ENCODE measurements at places on chromosomes 2 and 18. TPM values are rescaled to one million over a fixed set of nuclear protein-coding genes. Genes with fewer than 3 reads are reported as not detected.

DNA sequence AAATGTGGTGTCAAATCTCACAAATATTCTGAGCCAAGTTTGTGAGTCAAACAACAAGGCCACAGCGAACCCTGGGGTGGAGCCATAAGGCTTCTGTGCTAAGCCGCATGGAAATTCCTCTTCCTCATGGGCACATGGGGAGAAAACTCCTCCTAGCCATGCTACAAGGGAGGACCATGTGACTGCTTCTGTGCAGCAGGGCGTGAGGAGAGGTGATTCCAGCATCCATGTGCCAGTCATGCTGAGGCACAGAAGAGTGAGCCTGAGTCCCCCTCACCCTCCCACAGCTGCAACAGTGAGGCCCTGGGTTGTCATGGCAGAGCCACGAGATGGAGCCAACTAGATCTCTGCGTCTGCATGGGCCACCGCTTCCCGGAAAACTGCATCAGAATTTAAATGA, 488.8 kb upstream of the RAB6C start:
- DNase-seq, result no peak

GRCh38 chr2:1713142-1713838, 31.0 kb downstream of the PXDN start:
- no peak for DNase-seq

GRCh38 chr18:9958861-9959399, 45.1 kb downstream of the VAPA start:
- DNase-seq, result no peak

DNA sequence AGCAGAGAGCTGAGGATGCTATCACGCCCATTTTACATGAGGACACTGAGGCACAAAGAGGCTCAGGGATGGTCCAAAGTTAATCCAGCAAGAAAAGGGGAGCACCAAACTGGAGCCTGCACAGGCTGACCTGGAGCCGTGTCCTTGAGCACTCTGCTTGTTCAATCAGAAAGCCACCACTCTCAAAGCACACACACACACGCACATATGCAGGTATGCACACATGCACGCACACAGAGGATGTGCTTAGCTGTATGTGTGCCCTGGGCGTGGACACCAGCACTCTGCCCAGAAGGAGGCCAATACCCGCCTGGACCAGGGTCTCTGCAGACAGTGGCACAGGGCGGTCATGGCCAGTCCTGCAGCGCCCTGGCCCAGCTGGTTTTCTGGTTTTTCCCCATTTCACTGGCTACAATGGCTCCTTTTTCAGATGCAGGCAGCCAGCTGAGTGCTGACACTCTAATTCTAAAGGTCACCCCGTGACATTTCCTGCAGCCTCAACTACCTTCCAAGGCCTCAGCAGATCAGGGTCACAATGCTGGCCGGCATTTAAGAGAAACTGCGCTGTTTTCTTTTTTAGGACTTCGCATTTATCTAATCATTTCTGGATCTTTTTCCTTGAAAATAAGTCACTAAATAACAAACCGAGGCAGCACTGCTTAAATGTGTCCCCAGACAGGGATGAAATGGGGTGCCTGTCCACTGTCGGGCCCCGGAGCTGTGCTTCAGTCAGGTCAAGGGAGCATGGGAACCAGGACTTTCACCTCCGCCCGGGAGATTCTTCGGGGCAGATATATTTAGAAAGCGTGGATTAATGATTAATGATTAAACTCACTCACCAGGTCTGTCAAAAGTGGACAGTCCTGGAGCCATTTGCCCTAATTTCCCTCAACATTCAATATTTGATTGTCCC, 104.5 kb downstream of the HDAC4 start:
- peak; percentile 68 for DNase-seq

GRCh38 chr2:65957454-65957853, 477.5 kb upstream of the MEIS1 start:
- DNase-seq, result no peak

GRCh38 chr2:215410932-215411285, 25.0 kb downstream of the FN1 start:
- no peak for DNase-seq

DNA sequence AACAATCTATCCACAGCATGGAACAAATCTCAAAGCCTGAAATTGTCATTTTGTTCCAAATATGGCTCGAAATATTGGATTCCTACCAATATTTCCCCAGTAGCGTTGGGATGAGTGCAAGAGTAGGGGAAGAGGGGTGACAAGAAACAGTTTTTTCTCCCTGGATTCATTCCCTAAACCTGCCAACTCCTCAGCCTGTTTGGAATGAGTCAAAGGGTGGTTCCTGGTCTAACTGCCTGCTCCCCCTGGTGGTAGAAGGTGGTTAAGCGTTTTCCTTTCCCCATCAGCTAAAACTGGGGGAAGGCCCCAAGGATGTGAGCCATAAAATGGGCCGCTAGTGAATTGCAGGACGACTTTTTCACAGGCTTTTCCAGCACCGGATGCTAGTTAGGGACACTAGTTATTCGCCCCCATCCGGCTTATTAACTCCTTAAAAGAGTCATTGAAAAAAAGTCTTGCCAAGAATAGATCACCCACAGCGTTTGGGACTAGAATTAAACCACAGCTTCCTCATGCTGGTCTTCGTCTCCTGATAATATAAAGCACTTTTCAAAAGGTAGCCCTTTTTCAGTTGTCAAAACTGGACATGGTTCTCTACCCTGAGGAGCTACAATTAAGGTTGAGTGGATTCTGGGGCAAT, 72.5 kb downstream of the DHRS9 start:
- no peak for DNase-seq

DNA sequence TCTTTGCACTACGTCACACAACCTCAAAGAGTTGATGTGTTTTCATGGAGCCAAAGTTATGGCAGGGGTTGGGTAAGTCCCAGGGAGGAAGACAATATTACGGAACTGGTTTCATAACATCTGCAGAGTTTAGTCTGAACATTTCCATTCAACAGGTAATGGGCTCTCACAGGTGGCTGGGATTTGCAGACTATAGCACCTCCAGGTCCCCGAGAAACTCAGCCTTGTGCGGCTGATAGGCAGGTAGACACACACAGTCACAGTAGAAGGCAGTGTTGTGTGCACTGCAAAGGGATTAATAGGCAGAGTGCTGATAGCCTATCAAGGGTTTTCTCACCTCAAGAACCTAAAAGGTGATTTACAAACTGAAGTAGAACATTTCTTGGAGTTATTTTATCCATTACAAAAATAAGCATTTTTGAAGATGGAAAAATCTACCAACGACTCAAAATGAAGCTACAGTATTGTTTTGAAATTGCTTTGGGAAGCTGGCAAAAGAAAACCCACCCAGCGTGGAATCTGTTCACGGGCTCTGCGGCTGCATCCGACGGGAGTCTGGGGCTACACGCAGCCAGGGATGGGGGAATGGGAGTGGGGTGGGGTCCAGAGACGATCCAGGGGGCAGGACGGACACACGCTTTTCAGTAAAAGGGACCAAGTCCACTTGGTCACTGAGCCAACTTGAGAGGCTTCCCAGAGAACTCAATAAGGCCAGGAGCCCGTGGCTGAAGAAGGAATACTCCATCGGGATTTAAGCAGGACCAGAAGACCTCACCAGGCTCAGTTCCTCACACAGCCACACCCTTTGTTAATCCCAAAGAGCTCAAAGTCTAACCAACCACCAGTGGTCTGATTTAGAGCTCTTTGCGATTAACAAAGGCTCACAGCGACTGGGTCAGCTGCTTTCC, 82.9 kb downstream of the CHRNA1 start:
- no peak for DNase-seq

DNA sequence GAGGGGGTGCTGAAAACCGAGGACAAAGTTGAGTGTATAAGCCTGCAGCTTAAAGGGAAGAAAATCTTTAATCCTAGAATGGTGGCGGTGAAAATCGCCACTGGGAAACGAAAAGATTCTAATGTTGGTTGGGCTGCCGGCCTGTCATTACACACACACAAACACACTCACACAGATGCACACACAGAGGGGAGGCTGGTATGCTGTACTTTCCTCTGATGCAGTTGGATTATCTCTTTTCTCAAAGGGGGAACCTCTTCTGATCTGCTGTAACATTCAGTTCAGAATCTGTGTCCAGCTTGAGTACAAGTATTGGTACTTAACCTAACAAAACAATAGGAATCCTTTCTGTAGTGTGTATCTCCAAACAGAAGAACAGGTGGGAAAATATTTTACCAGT, 39.0 kb downstream of the ANXA4 start:
- DNase-seq, result no peak

DNA sequence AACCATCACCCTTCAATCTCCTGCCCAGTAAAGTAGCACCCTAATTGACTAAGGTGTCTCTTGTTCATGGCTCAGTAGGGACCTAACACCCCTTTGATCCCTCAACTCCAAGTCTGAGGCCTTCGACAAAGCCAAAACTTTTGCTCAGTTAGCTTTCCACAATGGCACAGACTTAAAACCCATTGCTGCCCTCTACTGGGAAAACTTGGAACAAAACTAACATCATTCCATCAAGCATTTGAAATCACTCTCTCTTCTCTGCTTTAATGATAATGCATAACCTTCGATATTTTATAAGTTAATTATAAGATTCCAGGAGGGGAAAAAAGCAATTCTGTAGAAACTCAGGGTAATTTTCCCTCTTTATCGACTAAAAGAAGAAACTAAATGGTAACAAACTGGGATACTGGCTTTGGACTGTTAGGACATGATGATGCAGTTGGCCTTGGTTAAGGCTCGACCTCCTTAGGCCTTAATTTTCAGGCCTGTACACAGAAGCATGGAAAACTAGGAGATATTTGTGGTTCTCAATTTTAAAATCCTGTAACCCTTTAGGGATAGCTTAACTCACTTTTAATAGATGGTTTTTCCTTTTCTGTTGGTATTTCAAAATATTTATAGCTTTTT, 127.8 kb downstream of the STK39 start:
- no peak for DNase-seq

- DNase-seq, result peak; percentile 87
Measured at GRCh38 chr2:237574894-237575868, 8.8 kb downstream of the PRLH start.

GRCh38 chr2:54666131-54666633, 57.3 kb upstream of the EML6 start:
- DNase-seq, result no peak

DNA sequence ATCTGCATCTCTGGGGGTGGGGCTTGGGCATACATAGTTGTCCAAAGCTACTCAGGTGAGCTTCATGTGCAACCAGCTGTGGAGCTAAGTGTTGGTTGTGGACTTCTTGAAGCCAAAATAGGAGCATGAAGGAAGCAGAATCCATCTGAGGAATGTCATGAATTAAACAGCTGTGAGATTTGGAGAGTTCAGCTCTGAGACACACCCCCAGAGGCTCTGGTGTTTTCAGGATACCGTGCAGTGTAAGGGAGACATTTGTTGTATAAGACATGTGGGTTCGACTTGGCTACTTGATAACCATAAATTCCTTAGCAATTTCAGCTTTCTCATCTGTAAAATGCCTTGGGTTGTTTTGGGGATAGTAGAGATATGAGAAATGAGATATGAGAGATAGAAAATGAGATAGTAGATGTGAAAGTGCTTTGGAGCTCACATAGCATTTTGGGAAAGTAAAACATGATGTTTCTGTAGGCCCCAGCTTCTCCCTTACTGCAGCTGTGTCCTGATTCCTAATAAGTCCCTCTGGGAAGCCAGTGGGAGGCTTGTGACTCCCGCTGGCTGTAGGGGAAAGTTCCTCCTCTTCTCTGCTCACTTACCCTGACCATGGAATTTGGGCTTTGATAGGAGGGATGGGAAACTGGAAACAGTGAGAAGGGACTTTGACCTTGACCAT, 50.0 kb downstream of the DPYSL5 start:
- no peak for DNase-seq

DNA sequence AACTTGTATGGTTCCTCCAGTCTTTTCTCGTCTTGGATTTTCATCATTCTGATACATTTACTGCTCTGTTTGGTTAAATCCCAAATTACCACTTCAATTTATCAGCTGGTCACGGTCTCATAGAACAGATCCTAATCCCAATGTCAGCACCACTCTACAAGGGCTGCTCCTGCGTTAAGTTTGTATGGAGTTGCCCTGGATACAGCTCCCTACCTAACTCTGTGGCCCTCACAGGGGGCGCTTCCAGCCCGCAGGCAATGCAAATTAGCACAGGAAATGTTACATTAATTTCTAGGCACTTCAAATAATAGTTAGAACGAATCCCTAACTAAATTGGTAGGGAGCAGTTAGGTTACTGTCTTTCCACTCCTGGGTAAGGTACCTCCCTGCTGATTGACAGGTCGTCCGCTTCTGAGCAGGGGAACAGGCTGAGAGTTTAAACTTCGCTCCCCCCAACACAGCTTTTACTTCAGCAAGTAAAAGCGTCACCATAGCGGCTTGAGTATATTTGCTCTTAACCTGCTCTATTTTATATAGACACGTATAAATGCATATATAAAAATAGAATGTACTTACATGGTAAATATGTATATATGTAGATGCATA, 238.5 kb upstream of the FANCL start:
- no peak for DNase-seq

GRCh38 chr2:220273082-220273481, 645.7 kb downstream of the SLC4A3 start:
- DNase-seq, result no peak

DNA sequence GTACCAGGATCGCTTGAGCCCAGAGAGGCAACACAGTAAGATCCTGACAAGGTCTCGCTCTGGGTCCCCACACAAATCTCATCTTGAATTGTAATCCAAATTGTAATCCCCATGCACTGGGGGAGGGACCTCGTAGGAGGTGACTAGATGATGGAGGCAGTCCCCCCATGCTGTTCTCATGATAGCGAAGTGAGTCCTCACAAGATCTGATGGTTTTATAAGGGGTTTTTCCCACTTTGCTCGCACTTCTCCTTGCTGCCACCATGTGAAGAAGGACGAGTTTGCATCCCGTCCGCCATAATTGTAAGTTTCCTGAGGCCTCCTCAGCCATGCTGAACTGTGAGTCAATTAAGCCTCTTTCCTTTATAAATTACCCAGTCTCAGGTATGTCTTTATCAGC, 46.0 kb upstream of the SERTAD2 start:
- DNase-seq, result no peak

GRCh38 chr18:77346208-77346810, 96.7 kb downstream of the GALR1 start:
- no peak for DNase-seq

GRCh38 chr2:43185146-43185545, 41.3 kb downstream of the ZFP36L2 start:
- no peak for DNase-seq

GRCh38 chr2:74105413-74105812, 42.3 kb downstream of the BOLA3 start:
- no peak for DNase-seq

- no peak for DNase-seq
Measured at GRCh38 chr18:10537765-10538164, 11.9 kb downstream of the NAPG start.

DNA sequence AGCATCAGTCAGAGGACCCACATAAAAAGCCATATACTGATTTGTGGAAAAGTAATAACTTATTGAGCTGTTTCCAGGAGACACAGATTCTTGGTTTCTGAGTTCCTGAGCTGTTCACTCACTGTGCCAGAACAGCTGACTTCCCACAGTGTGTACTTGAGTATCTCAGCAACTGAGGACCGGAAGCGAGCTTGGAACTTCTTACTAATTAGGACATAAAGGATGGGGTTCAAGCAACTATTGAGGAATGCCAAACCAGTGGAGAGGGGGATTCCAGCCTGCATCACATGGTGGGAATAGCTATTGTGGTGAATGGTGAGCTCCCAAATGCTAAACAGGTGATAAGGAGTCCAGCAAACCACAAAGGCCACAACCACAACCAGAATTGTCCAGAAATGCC, 16.4 kb downstream of the EEF1B2 start:
- DNase-seq, result no peak

IL1A gene
- total RNA-seq, result not detected

ARL5A gene
- total RNA-seq, result 58.2 TPM

NEB gene
- total RNA-seq, result 2.2 TPM

PTH2R gene
- not detected for total RNA-seq

SEPTIN10 gene
- 90.9 TPM for total RNA-seq

TMEM17 gene
- total RNA-seq, result 3.8 TPM

SLC16A14 gene
- 4.9 TPM for total RNA-seq

RNF25 gene
- total RNA-seq, result 33.4 TPM
